NCI-H2171 (cell line): ENCODE measurements at places on chromosomes 4 and X.

DNA sequence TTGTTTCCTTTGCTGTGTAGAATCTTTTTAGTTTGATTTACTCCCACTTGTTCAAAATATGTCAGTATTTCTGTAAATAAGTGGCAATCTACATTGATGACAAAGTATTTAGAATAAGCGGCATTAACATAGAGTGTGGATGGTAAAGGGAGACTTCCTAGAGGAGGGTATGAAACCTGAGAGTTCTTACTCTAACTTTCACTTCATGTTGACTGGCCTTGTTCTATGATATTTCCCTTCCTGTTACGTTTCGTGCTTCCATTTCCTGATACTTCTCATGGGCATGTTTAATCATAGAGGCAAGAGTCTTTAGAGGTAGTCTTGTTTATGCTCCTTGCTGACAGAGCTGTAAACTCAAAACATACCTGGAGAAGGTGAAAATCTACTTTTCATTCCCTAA lies 408.9 kb downstream of the GLUD2 start:
- no peak for DNase-seq

- DNase-seq: no peak
These were observed 30.2 kb upstream of the PRSS48 start for GRCh38 chr4:151246742-151247141.

DNA sequence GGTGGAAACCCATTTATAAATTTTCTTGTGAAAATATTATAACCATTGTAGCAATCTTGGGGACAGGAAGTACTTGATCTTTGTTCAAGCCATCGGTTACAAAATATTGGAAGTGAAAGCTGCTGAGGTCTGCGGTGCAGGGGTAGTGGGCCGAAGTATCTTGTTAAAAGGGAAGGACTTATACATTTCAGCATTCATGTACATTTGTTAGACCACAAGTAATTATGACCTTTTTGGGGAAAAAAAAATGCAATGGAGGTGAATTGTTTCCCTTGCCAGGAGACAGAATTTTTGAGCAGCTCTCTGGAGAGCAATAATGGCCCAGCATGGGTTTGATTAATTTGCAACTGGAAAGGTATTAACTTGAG lies 121.3 kb downstream of the EGF start:
- DNase-seq: no peak

DNA sequence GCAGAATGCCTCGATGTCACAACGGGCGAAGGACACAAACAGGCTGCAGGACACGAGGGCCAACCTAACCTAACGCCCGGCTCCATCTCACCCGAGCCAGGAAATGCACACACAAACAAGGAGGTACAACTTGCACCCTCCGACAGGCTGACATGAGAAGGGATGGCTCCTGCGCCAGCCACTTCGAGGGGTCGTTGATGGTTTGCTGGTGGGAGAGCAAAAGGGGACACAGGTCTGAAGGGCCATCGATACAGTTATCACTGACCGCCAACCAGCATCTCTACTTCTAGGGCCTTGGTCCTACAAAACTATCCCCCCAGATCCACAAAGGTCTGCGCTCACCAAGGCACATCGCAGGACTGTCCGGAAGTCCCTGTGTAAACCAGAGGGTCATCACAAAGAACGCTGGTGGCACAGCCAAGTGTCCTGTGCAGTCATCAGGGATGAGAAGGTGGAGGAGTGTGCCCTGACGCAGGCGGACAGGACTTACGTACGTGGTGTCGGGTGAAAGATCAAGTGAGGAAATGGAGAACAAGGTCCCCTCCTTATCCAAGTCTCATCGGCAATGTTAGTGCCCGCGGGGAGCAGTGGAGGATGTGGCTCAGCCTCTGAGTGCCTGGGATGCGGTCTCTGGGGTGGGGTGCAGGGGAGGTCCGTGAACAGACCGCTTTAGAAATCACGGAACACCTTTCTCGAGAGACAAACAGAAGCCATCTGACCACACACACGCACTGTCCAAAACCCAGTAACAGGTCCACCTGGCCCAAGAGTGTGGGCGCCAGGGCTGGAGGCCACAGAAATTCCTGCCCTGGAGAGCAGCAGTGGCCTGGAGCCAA lies 7.0 kb downstream of the MXD4 start:
- no peak for DNase-seq

DNA sequence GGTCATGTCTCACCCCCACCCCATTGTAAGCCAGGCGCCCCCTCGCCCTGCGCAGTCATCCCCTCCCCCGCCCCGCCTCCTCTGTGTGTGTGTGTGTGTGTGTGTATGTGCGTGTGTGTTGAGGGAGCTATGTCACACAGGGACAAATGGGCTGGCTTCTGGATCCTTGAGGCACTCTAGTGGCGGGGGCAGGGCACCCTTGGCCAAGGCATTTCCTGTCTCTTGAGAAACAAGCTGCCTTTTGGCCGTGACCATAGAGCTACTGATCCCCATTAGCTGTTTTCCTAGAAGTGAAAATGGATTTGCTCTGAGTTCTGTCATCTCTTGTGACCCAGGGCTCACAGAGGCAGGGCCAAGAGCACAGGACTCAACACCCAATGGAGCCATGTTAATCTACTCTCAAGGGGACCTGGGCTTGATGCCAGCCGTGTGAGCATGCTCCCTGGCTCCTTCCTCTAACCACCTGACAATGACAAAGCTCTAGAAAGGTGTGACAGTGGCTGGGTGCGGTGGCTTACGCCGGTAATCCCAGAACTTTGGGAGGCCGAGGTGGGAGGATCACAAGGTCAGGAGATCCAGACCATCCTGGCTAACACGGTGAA lies 162.5 kb upstream of the BCOR start:
- DNase-seq: no peak

GRCh38 chrX:135213200-135213844 lies 38.5 kb upstream of the ETDA start:
- DNase-seq: no peak

DNA sequence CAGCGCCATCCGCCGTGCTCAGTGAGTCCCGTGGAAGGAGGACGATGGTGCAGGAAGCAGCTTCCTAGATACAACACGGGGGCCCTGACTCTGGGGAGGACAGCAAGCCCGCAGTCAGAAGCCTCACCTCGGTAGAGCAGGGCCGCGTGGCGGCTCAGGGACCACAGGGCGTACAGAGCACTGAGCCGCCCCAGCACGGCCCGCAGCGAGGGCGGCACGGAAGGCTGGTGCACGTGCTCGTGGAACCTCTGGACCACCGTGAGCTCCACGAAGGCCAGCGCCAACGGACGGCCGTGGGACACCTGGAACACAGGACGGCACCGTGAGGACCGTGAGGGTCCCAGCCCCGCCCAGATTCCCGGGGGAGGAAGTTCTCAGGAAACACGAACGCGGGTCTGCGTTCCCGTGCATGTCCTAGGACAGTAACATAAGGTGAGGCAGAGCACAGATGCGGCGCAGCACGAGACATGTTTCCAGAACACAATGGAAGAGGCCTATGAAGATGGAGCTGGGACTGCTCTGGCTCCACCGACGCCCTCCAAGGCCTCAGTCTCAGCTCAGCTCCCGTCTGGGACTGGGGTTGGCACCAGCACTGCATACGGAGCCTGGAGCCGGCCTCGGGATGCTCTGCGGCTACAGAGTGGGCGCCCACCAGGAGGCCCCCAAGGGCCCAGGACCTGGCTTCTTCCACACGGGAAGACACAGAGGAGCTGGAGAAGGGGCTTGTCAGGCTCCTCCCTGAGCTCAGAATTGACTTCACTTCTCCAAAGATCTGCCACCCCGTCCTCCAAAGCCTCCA lies 65.5 kb downstream of the ACOX3 start:
- no peak for DNase-seq

- no peak for DNase-seq
These were observed 2.9 kb downstream of the CFI start for GRCh38 chr4:109798866-109799265.

- no peak for DNase-seq
These were observed 603 bp upstream of the SMS start for GRCh38 chrX:21939906-21940305.

GRCh38 chrX:253451-254297 lies 27.5 kb upstream of the PLCXD1 start:
- DNase-seq: no peak

GRCh38 chr4:56681158-56681852 lies at the start of gene HOPX:
TSS of gene HOPX (minus strand) at chr4:56681296. CDS start at chr4:56657816, 23,480 bp downstream.
- DNase-seq: no peak

DNA sequence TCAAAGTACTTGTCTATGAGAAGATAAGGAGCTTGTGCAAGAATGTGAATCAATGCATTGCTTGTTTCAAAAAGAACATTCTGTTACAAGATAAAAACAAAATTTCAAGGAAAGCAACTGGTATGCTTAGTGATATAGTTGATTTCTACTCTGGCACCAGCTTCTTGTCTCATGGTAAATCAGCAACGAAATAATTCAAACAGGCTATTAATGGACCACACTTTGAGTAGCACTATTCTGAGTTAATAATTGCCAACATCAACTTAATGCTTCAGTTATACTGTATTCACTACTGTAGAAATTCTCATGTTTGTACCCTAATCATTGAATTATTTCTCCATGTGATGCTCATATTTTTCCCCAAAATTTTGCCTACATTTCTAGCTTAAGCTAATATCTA lies 252.6 kb downstream of the NDST4 start:
- DNase-seq: no peak

DNA sequence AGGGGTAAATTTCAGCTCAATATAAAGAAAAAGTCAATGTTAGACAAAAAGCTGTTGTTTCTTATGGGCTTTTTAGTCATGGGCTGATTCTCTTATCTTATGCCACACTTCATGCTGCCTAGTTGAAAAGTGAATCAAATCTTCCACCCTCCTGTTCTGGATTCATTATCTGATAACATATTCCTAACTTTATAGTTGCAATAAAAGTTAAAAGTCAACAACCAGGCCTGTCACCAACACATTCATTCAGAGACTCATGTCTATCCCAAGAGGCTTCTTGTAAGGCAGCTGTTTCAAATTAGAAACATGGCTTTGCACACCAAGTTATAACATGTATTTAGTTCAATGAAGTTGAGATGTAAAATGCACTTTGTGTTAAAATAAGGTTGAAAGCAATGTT lies 243.8 kb downstream of the ADAMTS3 start:
- DNase-seq: no peak

GRCh38 chrX:42432552-42432951 lies 345.4 kb downstream of the PPP1R2C start:
- DNase-seq: no peak

DNA sequence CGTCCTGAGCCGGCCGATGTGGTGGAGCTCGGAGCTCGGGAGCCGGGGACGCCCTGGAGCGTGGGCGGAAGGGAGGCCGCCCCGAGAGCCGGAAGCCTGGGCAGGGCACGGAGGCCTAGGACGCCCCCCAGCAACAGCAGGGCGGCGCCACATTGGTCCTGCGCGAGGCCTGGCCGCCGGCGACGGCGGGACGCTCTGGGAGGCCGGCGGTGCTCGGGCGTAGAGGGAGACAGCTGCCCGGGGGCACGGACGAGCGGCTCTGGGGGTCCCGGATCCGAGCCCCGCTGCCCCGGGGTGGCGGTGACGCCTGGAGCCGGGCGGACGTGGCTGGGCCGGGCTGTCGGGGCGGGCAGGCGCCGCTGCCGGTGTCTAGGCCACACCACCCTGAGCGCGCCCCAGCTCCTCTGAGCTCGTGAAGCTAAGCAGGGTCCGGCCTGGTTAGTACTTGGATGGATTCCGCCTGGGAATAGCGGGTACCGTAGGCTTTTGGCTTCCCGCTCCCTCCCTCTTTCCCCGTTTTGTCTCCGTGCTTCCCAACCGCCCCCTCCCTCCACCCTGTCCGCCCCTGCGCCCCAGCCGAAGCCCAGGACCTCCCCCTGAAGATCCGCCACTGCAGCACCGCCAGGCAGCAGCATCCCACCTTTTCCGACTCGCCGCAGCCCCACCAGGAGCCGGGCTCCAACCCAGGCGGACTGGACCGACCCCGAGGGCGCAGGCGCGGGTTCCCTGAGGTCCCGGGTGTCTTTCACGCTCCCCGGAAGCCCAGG lies 12.1 kb downstream of the FRG2 start:
- DNase-seq: no peak

- DNase-seq: no peak
These were observed 71.3 kb upstream of the ANKRD50 start for GRCh38 chr4:124783847-124784246.

- DNase-seq: no peak
These were observed 82.9 kb upstream of the NHS start for GRCh38 chrX:17292111-17292527.

DNA sequence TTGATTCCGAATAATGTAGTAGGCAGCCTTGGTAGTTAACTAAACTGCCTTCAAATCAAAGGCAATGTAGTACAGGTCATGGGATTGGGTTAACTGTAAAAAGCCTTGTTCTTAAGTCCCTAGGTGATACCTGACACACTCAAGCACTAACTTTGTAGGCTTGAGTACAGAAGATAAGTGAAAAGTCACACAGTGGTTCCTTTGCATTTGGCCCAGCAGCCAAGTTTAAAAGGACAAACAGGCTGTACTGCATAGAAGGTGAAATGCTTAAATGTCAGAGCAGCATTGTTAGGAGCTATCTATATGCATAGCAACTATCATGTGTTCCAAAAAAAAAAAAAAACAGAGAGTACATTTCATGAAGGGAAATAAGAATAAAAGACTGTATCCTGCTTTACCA lies 178.4 kb downstream of the ATOH1 start:
- no peak for DNase-seq

GRCh38 chr4:105586638-105587328 lies 34.4 kb downstream of the ARHGEF38 start:
- DNase-seq: no peak

- no peak for DNase-seq
These were observed 16.6 kb downstream of the FRMPD3 start for GRCh38 chrX:107465932-107466620.

GRCh38 chr4:36587909-36588472 lies 306.6 kb downstream of the DTHD1 start:
- DNase-seq: no peak

DNA sequence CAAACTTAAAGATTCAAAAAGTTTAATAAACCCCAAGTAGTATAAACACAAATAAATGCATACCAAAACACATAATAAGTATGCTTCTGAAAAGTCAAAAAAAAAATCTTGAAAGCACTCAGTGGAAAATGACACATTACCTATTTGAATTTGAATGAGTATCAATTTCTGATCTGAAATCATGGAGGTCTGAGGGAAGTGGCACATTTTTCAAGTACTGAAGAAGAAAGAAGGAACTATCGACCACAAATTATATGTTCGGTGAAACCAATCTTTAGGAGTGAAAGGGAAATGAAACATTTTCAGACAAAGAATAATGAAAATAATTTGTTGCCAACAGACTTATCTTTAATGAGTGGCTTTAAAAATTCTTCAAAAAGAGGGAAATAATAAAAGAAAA lies 12.1 kb upstream of the F9 start:
- no peak for DNase-seq

- DNase-seq: no peak
These were observed 340 bp downstream of the HNRNPD start for GRCh38 chr4:82373486-82373815.

- no peak for DNase-seq
These were observed 124.8 kb upstream of the PACRGL start for GRCh38 chr4:20575486-20575885.

- no peak for DNase-seq
These were observed 70.2 kb downstream of the CD38 start for GRCh38 chr4:15848191-15848842.
